ENCODE measurements at places on chromosomes 2 and 18.

GRCh38 chr2:100780203-100781008 is 39.5 kb upstream of the NPAS2 start:
- DNase-seq = no peak

DNA sequence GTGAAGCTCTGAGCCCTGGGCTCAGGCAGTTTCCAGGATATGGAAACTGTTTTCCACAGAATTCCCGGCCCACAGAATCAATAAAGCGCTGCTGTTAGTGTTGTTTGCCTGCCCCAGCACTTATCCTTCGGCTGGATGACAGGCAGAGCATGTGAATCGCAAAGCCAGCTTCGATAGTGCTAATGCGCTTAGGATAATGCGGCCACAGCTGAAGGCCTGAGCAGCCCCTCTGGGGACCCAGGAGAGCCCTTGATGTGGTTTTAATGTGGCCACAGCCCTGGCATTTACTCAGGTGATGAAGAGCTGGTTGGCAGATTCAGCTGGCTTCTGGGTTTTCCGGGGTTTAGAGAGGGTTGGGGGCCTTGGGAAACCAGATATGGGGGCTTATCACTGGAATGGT is 23.7 kb downstream of the PCARE start:
- no peak for DNase-seq

- peak; percentile 26 for DNase-seq
These were observed 249.2 kb downstream of the TNS1 start for GRCh38 chr2:217753460-217754200.

GRCh38 chr18:63906056-63906455 is 1.7 kb upstream of the SERPINB10 start:
- no peak for DNase-seq

DNA sequence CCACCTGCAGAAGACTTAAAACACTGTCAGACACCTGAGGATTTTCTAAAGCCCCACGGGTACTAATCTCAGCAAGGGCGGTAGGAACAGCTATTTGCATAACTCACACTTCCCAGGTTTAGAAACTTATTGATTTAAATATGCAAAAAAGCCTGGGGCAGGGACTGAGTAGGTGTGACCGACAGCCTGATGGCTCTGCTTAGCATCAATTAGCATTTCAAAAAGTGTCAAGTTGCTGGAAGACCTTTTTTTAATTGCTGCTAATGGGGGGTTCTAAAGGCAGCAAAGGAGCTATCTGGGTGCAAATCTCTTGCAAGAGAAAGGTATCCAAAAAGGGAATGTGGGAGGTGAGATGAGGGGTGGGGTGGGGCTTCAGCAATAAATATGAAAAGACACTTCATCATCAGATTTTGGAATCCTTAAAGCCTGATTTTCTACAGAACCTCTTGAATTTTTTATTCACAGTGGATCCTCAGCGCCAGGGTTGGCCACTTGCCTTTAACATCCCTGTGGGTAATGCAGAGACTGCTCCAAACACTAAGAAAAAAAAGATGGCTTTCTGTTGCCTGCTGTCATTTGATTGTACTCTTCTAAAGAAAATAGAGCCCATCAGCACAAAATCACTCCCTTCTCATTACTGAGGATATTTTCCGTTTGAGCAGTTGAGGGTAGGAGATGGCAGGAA is 121.1 kb upstream of the RMP24 start:
- no peak for DNase-seq

DNA sequence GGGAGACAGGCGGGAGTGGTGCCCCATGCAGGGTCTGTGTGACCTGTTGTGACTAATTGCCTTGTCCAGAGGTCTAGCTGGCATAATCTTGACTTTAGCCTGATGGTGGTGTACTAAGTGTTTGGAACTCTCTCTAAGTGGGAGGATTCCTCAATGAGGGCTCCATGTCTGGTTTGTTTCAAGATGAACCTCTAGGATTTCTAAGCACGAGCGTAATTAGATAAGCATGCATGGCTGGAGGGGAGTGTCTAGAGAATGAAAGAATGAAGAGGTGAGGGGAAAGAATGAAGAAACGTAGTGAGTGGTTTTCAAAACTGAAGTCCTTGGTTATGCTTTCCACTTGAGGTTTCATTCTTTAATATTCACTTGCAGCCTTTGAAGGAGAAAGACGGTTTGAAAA is 833.2 kb upstream of the GYPC start:
- DNase-seq = no peak

Data from EL (cell line).